ENCODE measurements at places on chromosomes 16 and 17.

- DNase-seq = peak; percentile 91
Measured at GRCh38 chr16:69186642-69187445, at the start of gene SNTB2. SNTB2 (plus strand) TSS chr16:69187164; CDS start chr16:69187167, 3 bp downstream.

DNA sequence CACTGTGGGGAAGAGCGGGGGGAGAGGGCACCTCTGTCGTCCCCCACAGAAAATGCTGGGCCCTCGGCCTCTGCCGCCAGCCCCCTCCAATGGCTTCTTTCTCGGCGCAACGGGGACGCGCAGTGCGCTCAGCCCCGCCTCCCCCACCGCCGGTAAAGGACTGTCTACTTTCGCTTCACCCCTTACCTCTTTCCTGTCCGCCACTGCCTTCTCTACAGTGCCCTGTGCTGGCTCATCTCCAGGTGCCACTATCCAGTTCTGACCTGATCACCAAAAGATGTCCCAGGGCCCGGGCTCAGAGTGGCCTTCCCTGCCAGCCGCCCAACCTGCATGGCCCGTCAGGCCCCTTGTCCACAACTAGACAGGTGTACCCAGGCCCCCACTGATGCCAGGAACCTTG lies 7.3 kb downstream of the ENDOV start:
- no peak for DNase-seq

- DNase-seq = no peak
Measured at GRCh38 chr17:31788571-31788946, 70.5 kb downstream of the COPRS start.

DNA sequence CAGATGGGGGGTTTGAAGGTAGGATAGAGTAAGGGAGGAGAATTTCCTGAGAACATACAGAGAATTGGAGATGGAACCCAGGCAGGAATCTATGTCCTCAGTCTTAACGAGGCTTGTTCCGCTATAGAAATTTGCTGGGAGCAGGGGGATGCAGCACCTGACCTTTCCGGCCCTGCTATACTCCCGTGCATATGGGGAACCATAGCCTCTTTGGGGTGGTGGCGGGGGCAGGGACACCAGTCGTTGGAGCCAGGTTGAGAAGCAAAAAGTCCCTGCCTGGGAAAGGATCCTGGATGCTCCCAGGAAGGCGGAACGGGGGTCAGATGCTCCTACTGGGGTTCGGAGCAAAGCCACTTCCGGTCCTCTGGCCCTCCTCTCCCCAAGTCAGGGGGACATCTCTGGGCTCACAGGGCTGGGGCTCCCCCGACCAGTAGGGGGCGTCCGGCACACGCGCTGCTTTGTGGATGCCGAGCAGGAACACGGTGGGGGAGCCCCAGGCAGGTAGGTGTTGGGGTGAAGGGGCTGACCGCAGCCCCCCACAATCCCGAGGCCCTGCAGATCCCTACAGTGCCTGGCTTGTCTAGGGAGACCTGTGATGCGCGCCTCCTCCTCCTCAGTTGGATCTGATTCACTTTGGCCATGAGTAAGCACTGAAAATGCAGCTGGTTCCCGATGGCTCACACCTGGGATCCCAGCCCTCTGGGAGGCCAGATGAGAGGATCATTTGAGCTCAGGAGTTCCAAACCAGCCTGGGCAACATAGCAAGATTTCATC lies 15.5 kb upstream of the TFAP4 start:
- peak; percentile 87 for DNase-seq

DNA sequence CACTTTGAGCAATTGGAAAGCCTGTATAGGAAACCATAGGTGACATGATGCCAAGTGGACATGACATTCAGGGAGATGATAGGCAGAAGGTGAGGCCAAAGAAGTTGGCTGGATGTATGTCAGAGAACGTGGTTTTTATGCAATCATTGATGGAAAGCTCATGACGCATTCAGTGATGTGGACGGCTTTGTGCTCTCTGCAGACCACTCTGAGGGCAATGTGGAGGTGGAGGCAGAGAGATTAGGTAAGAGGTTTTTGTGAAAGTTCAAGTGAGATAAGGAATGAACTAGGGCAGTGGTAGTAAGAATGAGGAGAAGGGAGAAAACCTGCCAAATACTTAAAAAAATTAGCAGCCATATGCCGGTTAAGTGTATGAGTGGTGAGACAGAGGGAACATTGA lies 99.0 kb downstream of the PRKCA start:
- no peak for DNase-seq

- DNase-seq = no peak
Measured at GRCh38 chr17:39166437-39167335, 725 bp upstream of the ARL5C start.

GRCh38 chr16:71542377-71542776 lies 16.2 kb downstream of the CHST4 start:
- DNase-seq = peak; percentile 76

DNA sequence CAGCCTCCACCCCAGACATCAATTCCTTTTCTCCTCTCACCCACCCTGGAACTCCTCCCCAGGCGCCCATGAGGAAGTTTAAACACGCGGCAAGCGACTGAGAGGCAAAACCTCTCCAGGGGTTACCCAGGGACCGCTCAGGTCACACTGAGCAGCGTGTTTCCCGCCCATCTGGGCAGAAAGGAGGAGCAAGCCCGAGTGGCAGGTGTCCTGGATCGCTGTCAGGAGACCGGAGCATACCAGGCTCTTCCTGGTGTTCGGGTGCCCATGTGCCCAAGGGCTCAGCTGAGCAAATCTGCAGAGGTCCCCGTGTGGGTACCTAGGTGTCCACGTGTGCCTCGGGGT lies 491 bp downstream of the SLC25A19 start:
- DNase-seq = peak; percentile 73

DNA sequence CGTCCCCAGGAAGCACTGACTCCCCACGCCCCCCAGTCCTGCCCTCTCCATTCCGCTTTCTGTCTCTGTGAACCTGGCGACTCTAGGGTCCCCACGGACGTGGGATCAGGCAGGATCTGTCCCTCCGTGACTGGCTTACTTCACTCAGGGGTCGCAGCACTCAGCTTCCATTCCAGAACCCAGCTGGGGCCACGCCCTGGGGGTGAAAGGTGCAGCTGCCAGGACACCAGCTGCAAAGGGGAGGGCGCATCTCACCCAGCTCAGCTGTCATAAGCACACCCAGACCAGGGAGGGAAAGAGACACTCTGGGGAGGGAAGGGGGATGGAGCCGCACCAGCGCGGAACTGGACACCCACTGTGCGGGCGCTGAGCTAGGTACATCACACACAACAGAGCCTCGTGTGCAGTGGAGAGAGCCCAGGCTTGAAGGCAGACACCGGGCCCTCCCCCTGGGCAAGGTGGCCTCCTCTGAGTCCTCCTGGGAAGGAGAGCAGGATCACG lies 18.5 kb upstream of the HEXD start:
- no peak for DNase-seq

DNA sequence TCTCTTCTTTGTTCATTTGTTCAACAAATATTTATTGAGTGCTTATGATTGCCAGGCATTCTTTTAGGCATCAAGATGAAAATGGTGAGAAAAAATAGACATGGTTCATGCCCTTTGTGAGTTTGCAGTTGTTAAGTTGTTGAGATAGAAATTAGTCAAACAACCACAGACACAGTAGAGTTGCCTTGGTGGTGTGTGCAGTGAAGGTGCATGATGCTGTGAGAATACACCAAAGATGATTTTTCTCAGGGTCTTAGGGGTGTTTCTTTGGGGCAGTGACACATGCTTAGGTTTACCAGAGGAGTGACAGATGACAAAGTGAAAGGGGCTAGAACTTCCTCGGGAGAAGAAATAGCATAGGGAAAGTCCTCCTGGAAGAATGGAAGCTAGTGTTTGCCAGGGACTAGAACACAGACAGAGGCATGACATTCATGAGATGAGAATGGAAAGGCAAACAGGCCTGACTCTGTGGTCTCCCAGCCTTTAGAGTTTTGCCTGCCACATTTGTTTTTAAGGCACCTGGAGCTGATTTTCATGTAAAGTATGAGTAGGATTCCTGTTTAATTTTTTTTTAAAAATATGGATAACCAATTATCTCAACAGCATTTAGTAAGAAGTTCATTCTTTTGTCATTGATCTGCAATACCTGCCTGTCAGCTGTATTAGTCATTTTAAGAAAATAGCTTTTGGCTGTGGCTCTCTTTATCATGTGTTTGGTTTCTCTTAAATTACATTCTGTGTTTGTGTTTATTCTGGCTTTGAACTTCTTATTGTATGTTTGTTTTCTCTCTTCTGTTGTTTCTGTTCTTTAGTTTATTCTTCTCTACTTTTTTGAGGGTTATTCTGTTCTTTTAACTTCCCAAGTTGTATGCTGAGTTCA lies 36.6 kb downstream of the CYLD start:
- no peak for DNase-seq

GRCh38 chr16:11735787-11736186 lies 6.9 kb downstream of the TXNDC11 start:
- no peak for DNase-seq

- no peak for DNase-seq
Measured at GRCh38 chr16:47958726-47959125, 197.1 kb downstream of the ABCC12 start.

DNA sequence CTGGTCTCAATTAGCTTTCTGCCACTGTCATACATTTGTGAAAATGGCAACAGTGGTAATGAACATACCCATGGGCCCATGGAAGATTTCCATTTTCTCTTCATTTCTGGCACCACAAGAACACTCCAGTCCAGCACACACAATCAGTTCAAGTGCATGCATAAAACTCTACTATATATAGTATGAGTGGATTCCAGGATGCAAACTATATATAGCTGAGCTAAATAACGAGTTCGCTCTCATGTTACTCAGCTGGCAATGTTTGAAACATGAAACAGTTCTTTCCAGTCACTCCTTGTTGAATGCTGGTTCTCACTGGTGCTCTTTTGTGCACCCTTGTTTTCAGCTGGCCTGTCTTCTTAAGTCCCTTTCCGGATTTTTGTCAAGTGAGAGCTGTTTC lies 75.2 kb upstream of the DHX40 start:
- no peak for DNase-seq
